ENCODE measurements at places on chromosomes 2 and 18.

DNA sequence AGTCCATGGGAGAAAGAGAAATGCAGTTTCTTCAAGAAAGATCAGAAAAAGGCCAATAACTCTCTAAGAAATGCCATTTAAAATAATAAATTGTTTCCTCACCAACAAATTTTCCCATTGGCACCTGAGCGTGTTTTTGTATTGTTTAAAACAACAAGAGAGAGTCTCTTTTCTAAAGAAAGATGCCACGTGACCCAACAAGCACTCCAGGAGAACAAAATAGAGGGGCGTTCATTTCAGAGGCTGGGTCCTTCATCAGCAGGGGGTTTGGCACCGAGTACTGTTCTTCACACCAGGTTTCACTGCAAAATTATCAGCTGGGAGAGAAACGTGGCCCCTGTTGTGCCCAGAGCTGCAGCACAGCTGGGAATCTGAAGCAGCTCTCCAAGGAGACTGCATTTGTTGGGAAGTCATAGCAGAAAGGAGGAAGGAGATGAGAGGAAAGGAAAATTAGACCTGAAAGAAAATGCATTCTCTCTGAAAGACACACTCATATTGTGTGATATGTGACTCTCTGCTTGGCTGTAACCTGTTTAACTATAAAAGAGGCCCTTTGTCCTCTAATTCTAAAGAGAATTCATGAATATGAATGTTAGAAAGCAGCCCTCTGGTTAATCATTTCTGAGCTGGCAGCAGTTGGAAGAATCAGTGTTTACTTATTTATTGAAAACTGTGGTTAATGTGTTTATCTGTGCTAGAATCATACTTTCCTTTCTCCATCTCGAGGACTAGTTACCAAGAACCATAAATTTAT, 205.3 kb upstream of the CDH20 start:
- DNase-seq, result no peak

DNA sequence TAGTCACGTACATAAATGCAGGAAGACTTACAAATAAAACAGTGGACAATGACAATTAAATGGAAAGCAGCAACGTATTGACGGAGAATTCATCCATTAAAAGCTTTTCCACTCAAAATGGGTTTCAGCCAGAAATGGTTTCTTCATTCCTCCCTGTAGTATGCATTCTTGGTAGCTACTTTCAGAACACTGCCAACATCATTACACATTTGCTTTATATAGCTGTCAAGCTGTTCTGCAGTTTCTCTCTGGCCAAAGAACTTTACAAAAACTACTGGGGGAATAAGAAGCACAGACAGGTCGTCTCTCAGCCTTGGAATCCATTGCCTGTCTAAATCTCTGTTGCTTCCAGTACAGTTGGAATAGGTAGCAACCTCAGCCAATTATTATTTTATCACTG, 84.1 kb upstream of the NCKAP5 start:
- no peak for DNase-seq

- DNase-seq, result no peak
Observed at GRCh38 chr2:3264010-3264744, 113.4 kb downstream of the EIPR1 start.

DNA sequence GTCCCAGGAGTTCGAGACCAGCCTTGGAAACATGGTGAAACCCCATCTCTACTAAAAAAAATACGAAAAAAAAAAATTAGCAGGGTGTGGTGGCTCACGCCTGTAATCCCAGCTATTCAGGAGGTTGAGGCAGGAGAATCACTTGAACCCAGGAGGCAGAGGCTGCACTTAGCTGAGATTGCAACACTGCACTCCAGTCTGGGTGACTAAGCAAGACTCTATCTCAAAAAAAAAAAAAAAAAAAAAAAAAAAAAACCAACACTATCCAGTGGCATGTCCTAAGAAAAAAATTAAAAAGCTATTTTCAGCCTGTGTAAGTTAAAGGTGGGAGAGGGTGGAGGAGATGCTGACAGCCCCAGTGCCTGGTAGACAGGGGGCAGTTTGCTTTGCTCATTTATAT, 32.2 kb upstream of the REL start:
- no peak for DNase-seq

GRCh38 chr2:159538801-159539200, 77.5 kb downstream of the BAZ2B start:
- DNase-seq, result no peak

- no peak for DNase-seq
Observed at GRCh38 chr2:178943745-178944144, 106.2 kb downstream of the CCDC141 start.

DNA sequence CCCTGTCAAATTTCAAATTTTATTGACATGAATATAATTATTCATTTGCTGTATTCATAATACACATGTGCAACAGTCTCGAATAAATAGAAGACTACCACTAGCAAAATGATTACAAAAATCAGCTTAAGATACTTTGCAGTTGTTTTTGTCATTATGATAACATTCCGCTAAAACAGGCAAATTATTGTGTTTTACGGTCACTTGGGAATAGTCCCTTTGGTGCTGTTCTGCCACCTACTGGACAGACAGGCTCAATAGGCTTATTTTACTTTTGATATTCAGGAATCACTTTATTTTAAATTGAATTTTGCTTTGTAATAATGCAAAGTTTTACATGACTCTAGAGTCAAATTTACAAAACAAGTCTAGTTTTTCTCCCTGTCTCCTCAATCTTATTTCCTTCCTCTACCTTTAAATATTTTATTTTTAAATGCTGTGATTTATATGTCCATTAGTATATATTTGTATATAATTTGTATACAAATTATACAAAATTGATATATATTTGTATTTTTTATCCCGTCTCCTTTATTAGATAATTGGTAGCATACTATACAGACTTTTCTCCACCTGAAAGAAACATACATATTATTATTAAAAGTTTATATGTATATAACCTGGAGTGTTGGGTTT, 456.3 kb downstream of the DLGAP1 start:
- DNase-seq, result peak; percentile 13

DNA sequence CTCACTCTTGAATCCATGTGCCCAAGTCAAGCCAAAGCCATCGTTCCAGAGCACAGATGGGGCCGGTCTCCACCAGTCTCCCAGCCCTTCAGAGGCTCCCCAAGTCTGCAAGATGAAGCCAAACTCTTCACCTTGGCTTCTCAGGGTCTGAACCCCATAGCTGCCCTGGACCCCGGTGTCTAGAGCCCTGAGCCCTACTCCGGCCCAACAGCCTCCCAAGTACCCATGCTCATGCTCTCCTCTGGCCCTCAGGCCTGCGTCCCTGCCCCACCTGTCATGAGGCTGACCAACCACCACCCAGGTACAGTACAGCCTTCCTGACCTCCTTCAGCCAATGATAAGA, 46.0 kb downstream of the ZNF516 start:
- no peak for DNase-seq

DNA sequence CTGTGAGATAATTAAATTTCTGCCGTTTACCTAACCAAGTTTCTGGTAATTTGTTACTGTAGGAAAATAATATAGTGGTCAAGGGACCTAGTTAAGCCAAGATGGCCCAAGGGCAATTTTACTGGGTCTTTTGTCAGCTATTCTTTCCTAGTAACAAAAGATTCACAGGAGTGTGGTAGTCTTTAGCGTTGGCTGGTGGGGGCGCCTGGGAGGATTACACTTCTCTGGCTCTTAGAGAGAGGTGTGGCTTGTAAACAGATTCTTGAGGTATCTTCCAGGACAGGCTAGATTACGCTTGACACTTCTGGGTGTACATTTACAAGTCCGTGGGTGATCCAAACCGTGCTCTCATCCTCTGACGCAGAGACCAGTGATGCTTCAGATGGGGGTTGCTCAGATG, 3.3 kb upstream of the ACOXL start:
- DNase-seq, result no peak

- DNase-seq, result no peak
Observed at GRCh38 chr2:113225263-113226259, 51.8 kb downstream of the PSD4 start.

DNA sequence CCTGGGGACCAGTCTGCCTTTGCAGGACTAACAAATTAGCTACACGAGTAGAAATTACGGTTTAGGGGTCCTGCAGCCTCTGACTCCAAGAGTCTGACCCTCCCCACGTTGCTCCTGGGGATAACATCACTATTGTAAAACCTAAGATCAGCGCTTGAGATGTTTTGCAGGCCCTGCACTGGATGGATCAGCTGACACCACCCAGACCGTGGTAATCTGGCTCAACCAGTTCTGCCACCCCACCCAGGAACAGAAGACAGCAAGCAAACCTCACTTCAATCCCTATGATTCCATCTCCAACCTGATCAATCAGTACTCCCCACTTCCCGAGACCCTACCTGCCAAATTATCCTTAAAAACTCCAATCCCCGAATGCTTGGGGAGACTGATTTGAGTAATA, 31.7 kb downstream of the NGEF start:
- no peak for DNase-seq

GRCh38 chr2:222652491-222653255, 3.2 kb downstream of the FARSB start:
- no peak for DNase-seq

DNA sequence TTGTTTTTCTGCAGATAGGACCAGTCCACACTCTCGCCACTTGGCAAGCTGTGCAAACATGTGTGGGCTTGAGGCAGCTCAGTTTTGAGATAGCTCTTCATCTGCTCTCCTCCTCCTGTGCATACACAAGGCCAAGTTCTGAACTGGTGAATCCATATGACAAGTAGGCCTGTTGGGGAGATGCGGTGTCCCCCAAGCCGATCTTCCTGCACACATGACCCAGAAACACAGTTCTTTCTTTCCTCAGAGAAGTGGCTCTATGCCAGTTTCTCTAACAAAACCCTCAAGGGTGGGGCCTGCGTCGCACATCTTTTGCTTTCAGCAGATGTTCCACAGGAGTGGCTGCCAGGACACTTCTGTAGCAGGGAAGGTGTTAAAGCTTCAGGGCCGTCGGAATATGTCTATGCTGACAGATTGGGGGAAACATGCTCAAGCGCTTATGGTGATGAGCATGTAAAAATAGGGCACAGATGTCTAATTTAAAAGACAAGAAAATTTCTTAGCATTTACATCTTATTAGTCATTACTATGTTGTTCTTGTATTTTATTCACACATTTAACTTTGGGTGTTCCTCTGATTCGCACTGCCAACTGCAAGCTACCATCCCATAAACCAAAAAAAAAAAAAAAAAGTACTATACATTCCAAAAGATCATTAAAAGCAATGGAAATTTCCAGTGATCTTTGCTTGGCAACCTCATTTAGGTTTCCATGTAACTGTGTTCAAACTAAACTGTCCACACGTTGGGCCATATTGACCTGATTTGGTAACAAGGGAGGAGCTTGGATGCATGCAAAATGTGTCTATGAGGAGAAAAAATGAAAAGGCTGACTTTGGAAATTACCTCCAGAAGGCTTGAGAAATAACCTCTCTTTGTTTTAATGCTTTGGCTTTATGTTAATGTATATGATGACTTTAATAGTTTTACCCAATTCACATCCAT, 1055.5 kb upstream of the KLHL29 start:
- DNase-seq, result no peak

DNA sequence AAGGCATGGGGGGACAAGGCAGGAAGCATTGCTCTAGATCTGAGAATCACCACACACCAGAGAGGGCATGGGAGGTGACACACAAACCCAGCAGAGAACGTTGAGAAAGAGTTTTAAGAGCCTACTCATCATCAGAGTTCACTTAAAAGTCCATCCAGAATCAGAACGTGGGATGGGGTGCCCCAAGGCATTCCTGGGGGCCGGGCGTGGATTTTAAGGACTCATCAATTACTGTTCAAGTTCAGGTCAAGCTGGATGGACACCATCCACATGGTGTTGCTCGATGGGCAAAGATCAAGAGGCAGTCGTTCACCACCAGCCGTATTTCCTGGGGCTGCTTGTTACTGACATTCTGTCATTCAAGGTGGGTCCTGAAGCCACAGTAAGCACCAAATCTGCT, 34.9 kb downstream of the BCL11A start:
- DNase-seq, result no peak

GRCh38 chr2:42339191-42339912, 21.7 kb downstream of the COX7A2L start:
- no peak for DNase-seq

DNA sequence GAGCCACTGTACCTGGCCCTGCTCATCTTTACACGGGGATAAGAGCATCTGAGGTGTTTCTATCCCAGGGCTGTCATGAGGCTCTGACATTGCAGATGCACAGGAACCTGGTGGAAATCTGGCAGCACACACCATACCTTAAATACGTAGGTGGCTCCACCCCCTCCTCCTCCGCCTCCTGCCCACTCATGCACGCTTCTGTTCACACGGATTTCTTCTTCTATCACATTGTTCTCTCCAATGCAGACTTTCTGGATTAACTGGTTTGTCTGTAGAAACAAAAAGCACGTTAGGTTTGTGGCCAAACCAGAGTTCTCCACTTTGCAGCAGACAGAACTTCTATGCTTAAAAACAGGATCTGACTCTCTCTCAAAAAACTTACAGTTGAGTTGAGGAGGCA, 118.2 kb downstream of the CLIP4 start:
- DNase-seq, result no peak

GRCh38 chr2:230950874-230951339, 25.9 kb upstream of the GPR55 start:
- DNase-seq, result no peak

DNA sequence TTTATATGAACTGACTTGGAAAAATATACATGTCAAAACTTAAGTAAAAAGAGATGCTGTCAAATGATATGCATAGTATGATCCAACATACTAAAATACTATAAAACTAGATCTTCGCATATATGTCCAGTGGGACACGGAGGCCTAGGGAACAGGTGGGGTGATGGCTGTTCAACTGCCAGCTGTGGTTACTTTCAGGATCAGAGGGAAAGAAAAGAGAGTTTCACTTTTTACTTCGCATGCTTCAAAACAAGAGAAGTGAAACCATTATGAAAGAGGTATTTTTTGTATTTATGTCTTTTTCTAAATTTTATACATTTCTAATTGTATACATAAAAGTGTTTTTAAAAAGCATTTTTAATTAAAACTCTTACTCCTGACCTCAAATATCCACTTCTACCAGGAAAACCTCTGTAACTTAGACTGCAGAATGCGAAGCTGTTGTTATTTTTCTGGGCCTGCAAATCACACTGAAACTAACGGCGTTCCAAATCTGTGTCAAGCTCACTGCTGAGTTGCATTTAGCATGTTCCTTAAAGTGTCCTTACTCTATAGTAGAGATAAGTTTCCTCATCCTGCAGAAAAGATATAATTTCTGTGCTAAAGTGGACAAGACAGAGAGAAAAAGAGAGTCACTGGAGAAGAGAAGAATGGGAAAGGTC, 97.8 kb upstream of the SLC35G4 start:
- DNase-seq, result peak; percentile 38

DNA sequence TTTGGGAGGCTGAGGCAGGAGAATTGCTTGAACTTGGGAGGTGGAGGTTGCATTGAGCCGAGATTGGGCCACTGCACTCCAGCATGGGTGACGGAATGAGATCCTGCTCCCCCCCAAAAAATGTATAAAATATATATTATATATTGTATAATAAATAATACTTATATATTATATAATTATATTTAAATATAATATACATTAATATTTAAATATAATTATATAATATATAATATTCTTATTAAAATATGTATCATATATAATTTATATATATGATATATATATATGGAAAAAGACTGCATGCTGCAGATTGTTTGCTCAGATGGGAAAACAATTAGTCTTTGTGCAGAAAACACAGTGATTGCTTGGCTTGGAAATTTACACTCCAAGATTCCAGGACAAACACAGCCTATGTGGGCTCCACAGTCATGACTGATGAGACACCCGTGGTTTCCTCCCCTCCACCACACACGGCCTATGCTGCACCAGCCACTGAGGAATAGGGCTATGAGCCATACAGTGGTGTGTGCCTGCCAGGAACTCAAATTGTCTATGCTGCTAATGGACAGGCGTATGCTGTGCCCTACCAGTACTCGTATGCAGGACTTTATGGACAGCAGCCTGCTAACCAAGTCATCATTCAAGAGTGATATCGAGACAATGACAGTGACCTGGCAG, 30.0 kb downstream of the PMAIP1 start:
- DNase-seq, result no peak
